ENCODE measurements at places on chromosomes 13 and 19.

- DNase-seq, result no peak
These were observed 507.9 kb downstream of the UQCRFS1 start for GRCh38 chr19:28705008-28705407.

DNA sequence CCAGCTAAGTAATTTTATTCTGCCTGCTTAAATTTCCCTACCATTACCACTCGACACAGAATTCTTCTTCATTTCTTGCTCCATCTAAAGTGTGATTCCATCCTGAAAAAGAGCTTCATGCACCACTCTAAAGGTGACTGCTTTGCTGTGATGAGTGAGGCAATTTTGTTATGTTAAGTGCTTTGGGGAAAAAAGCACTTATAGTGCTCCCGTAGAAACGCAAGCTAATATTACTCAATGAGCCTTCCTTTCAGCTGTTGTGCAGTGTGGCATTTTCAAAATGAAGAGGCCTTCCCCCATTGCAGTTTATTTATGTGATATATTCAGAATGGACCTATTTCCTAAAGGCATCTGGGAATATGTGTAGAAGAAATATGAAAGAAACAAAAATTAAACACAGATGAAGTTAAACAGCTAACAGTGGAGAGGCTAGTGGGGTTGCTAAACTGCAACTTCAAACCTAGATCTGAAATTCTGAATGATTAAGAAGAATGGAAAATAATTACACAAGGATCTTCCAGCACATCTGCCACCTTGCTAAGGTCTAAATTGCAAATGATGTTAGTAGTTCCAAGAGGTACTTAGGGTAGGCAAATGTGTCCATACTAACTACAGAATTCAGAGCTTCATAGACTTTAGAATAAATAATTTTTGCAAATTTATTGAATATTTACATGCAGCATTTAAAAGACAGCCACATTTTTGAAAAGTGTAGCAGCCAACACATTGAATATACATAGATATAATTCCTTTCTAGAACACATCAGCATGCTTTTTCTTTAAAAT, 211.7 kb downstream of the DCT start:
- DNase-seq, result no peak

GRCh38 chr13:82878536-82878935, 1003.7 kb downstream of the SLITRK1 start:
- DNase-seq, result no peak

DNA sequence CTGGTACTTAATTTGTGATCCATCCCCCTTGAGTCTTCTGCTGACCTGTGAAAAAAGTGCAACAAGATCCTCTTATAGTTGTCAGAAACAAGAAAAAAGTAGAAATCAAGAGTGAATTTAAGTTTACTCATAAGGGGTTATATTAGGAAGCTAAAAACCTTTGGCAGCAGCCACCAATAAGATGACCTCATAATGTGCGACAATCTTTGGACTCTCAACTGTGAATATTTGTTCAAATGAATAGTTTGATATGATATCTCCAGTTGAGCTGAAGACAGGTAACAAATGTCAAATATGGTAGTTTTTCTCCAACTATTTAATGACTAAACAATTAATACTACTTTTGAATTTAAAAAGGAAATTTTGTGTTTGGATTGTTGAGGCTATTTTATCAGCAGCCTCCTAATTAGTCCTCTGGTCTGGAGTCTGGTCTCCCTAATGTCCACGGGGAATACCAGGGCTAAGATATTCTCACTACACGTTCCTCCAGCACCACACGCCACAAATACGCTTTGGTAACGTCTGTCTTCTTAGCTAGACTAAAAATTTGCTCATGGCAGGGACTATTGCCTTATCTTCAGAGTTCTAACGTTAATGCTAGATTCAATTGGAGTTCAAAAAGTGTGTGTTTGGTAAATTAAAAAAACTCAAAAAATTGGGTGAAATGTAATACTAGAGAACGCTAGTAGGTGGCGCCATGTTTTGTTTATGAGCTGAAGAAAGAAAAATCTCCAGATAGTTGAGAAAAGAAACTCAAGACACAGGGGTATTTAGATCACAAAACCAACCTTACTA, 51.0 kb upstream of the PDX1 start:
- DNase-seq, result no peak

DNA sequence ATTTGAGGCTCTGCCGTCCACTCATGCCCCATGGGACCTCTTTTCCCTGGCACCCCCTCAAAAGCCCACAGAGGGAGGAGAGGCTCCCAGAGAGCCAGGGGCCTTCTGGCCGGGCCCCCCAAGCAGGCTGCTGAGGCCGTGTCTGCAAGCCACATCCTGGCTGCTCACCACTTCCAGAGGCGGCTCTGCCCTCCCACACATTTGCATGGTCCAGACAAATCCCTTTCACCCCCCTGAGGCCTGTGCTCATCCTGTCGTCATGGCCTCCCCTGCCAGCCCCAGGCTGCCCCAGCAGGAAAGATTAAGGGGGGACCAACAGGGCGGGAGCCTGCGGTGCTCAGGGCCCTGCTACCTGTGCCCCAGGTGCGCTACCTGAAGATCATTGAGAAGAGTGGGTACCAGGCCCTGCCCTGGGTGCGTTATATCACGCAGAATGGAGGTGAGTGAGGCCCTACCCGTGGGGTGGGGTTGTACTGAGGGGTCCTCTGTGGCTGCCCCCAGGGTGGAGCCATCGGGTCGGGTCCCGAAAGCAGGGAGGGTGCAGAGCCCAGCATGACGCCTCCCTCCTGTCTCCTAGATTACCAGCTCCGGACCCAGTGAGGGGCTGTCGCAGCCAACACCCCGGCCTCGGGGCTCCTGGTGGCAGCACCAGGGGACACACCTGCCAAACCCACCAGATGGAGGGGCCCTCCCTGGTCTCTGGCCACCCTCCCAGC, 36.3 kb downstream of the AP1M1 start:
- DNase-seq, result no peak

DNA sequence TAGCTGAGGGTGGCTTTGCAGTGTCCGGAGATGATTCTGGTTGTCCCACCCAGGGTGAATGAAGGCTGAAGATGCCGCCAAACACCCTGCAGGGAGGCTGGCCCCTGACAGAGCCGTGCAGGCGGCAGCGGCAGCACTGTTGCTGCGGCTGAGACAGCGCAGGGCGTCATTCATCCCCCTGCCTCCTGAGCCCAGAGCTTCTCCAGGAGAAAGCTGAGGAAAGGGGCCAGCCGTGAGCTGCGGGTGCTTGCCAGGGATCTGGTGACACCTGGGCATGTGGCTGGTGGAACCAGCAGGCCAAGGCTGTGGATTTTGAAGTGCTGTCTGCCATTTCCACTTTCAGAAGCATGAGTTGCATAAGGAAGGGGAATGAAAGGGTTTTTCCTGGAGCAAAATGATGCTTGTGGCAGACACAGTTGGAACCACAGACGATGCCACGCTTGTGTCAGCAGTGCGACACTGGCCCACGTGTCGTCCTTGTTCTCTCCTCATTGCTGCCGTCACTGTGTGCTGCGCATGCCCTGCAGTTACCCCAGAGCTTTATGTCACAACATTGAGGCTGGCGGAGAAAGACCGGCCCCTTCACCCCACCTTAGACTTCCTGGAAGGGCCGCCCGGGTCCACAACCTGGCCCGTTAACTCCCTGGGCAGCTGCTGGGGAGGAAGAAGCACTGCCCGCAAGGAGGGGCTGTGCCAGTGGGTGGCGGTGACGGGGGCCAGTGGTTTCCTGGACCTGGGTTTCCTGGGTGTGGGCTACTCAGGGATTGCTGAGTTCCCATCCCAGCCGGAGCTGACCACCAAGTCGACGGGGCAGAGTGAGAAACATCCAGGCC, 22.7 kb downstream of the TFDP1 start:
- DNase-seq, result no peak

GRCh38 chr19:32421589-32422361, 16.2 kb downstream of the DPY19L3 start:
- DNase-seq, result no peak

DNA sequence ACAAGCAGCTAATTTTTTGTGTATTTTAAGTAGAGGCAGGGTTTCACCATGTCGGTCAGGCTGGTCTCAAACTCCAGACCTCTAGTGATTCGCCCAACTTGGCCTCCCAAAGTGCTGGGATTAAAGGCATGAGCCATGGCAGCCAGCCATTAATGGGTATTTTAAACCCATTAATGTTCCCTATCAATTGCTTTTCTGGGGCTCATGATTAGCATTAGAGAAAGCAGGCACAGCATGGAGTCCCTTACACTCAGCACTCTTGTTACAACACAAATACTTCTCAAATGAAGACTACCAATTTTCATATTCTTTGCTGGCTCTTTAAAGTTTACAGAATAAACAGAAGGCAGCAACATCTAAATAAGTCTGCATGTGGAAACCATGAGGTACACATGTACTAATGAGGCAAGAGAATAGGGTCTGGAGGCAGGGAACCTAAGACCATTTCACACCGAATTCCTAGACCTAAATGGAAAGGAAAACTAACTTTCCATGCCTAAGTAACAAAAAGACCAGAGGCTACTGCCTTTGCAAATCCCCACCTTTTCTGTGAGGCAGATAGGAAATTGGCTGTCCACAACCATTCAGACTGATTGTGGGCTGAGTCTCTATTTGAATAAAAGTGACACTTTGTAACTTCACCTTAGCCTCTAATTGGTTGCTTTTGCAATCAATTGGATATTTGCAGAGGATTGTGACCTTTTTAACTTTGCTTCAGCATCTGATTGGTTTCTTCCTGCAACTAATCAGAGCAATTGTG, 21.2 kb downstream of the ZNF675 start:
- DNase-seq, result no peak

DNA sequence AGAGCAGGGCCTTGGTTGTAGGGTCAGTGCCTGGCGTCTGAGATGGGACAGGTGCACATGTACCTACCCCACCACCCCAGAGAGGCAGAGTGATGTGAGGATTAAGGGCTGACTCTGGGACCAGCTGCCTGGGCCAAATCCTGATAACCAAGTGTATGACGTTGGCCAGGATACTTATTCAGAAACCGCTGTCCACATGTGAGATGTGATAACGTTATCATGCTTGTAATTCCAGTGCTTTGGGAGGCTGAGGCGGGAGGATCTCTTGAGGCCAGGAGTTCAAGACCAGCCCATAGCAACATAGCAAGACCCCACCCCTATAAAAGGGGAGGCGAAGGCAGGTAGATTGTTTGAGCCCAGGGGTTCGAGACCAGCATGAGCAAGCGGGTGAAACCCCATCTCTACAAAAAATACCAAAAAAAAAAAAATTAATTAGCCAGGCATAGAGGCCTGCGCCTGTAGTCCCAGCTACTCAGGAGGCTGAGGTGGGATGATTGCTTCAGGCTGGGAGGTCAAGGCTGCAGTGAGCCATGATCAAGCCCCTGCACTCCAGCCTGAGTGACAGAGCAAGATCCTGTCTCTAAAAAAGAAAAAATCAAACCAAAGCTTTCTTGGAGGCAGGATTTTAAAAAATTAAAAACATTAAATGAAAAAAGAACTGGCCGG, 10.0 kb downstream of the ADGRE5 start:
- DNase-seq, result no peak

DNA sequence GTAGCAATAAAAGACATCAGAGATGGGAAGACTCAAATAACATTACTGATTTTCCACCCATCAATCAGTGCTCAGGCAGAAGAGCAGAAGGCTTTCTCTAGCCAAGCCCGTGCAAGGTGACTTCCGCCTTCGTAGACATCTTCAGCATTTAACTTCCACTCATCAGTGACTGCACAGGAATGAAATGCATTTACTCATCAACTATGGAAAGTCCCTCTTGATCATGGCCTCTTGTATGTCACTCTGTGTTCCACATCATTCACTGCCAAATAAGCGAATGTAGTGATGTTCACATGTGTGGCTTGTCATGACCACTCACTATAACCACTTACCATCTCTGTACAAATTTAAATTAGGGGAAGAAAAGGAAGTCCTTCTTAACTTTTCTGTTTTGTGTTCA, 49.4 kb downstream of the SACS start:
- DNase-seq, result no peak

DNA sequence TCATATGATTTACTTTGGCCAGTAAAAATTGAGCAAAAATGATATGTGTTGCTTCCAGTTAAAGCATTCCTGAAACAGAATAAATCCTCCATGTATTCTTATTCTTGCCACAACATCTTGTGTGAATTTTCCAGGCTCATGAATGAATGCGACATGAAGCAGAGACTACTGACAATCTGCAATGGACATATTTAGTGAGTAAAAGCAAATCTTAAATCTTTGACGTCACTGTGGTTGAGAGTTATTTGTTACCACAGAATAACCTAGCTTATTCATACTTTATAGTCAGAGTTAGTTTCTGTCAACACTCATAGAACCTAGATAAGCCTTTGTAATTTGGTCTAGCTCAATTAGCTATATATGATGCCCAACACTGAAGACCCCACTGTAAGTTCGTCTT, 1443.1 kb downstream of the PCDH9 start:
- DNase-seq, result no peak

DNA sequence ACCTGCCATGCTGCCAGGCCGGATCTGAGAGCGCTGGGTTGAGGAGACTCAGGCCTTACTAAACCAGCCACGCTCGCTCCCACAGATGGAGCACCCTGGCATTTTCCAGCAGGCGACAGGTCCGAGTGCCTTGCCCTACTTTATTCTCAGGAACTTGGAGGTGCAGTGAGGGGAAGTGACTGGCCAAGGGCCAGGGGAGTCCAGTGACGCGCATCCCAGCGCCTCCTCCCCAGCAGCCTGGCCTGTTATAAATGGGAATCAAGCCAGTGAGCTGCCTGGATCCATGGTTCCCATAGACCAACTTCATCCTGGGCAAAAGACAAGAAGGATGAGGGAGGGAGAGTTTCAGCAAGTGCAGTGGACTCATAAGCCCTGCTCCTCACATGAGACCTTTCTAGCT, 35.5 kb downstream of the TMED1 start:
- DNase-seq, result no peak

DNA sequence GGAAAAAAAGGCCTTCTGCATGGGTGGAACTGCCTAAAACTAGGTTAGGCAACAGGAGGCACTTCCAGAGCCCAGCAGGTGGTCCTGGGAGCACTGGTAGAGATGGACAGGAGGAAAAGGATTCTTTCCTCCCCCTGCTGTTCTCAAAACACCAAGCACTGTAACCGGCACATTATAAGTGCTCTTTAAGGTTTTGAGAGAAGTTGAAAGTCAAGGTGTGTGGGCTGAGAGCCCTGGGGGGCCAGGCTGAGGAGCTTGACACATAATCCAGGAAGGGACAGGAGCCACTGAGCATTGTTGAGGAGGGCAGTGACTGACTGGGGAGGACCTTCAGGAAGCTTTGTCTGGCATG, 32.3 kb downstream of the SPATA13 start:
- no peak for DNase-seq

GRCh38 chr13:44930963-44931623, 58.2 kb downstream of the NUFIP1 start:
- no peak for DNase-seq

All from stimulated activated CD4-positive, alpha-beta T cell treated with anti-CD3 and anti-CD28 coated beads, Interleukin-15, amount 100 ng/mL, for 1 hour (primary cell).